GM12878 (cell line): ENCODE measurements at places on chromosomes 7 and 10.
A peak's percentile ranks its signal among the peaks of the same experiment; 100 is the strongest.

- peaks cover 13% of the 10 kb centered on the region for H3K27me3 ChIP-seq
- no peak overlapping the region for H3K27ac ChIP-seq
- DNase-seq, result no peak
- H3K4me1 ChIP-seq, result no peaks in the 10 kb centered on the region
- H3K36me3 ChIP-seq, result no peaks in the 10 kb centered on the region
Measured at GRCh38 chr10:71220689-71221540, 8.5 kb downstream of the UNC5B start.

- H3K4me1 ChIP-seq, result no peaks in the 10 kb centered on the region
- no peak overlapping the region for H3K4me3 ChIP-seq
- DNase-seq, result no peak
- H3K36me3 ChIP-seq, result no peaks in the 10 kb centered on the region
- no peaks in the 10 kb centered on the region for H3K27me3 ChIP-seq
- no peak overlapping the region for H3K27ac ChIP-seq
Measured at GRCh38 chr10:113359655-113360054, 193.2 kb upstream of the HABP2 start.

- H3K27me3 ChIP-seq, result no peaks in the 10 kb centered on the region
- no peak for DNase-seq
- no peaks in the 10 kb centered on the region for H3K4me1 ChIP-seq
- no peak overlapping the region for H3K4me3 ChIP-seq
Measured at GRCh38 chr7:11458736-11459483, 373.1 kb downstream of the THSD7A start.

DNA sequence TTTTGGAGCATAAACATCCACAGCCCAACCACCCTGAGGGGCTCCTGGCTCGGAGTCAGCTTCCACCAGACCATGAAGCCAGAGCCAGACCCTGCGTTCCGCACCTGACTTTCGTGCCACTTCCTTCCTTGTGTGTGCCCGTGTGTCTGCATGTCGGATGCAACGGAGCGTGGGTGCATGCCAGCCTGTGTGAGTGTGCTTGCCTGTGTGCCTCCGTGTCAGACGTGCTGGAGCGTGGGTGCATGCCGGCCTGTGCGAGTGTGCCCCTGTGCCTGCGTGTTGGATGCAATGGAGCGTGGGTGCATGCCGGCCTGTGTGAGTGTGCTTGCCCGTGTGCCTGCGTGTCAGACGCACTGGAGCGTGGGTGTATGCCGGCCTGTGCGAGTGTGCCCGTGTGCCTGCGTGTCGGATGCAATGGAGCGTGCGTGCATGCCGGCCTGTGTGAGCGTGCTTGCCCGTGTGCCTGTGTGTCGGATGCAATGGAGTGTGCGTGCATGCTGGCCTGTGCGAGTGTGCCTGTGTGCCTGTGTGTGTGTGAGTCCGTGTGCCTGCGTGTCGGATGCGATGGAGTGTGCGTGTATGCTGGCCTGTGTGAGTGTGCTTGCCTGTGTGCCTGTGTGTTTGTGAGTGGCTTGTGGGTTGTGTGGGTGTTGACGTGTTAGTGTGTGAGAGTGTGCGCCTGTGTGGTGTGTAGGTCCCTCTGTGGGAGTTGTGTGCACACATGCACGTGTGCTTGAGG is 28.1 kb upstream of the KNDC1 start:
- no peak for DNase-seq
- no peaks in the 10 kb centered on the region for H3K4me1 ChIP-seq
- H3K27ac ChIP-seq, result no peak overlapping the region
- no peaks in the 10 kb centered on the region for H3K27me3 ChIP-seq
- no peak overlapping the region for H3K4me3 ChIP-seq

DNA sequence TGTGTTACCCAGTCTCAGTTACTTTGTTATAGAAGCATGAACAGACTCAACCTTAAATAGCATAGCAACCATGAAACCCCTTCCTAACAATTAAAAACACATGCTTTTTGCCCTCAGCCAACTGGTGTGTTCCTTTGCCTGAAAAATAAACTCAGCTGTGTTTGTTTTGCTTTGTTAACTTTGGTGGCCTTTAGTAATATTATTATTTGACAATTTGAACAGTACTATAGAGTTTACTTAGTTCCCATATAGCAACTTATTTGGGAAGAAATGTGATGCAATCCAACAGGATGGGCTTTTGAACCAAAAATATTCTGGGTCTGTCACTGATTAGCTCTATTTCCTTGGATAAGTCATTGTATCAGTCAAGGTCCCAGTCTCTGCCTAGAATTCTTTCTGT is 22.5 kb upstream of the MKLN1 start:
- no peaks in the 10 kb centered on the region for H3K4me1 ChIP-seq
- no peak overlapping the region for H3K27ac ChIP-seq
- no peaks in the 10 kb centered on the region for H3K36me3 ChIP-seq

- H3K4me1 ChIP-seq, result no peaks in the 10 kb centered on the region; the same call in 1 of the 2 replicates
- no peak overlapping the region for H3K27ac ChIP-seq
- H3K36me3 ChIP-seq, result no peaks in the 10 kb centered on the region
- no peaks in the 10 kb centered on the region for H3K27me3 ChIP-seq
Measured at GRCh38 chr10:125003146-125003900, 61.4 kb downstream of the ZRANB1 start.

DNA sequence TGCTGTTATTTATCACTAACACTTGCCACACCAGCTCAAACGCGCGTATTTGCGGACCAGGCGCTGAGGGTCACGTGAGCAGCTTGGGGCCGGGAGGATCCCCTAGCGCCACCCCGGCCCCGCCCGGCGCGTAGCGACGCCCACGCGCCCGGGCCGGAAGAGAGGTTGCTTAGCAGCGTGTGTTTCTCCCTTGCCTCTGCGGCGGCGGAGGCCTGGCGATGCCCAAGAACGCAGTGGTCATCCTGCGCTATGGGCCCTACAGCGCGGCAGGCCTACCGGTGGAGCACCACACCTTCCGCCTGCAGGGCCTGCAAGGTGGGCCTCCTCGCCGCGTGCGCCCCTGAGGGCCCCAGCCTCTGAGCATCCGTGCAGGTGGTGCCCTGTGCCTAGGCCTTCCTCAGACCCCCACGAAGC is at the start of gene C10orf53:
TSS of gene C10orf53 (plus strand) at position 172 of the 414 bp plus-strand sequence. CDS start at position 219, 47 bp downstream.
- H3K27me3 ChIP-seq, result no peaks in the 10 kb centered on the region; the same call in 1 of the 2 replicates
- no peaks in the 10 kb centered on the region for H3K4me1 ChIP-seq
- H3K36me3 ChIP-seq, result no peaks in the 10 kb centered on the region
- H3K4me3 ChIP-seq, result no peak within 1 kb of the TSS
- no peak for DNase-seq

DNA sequence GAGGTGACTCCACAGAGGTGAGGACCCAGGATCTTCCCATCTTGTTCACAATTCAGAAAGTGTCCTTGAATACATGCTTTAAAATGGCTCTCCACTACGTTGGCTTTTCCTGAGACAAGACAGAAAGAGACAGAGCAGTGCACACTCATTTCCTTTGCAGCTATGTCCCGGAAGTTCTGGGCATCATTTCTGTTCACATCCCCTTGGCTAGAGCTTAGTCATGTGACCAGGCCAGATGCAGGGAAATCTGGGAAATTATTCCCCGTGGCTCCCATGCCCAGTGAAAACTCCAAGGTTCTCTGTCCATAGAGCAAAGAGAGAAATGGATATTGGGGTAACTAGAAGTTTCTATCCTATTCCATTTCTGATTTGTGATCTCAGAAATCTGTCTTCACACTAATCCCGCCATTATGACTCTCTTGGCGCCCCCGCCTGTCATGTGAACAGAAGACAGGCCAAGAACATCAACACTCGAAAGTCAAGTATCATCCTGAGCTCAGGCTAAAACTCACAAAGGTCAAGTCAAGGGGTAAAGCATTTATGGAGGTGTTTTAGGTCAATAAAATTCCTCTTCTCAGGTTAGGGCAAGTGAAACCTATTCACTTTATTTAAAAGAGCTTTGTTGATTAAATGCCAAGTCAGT is 251.4 kb upstream of the HABP2 start:
- no peaks in the 10 kb centered on the region for H3K4me1 ChIP-seq
- no peak for DNase-seq
- H3K27me3 ChIP-seq, result no peaks in the 10 kb centered on the region
- H3K4me3 ChIP-seq, result no peak overlapping the region
- H3K27ac ChIP-seq, result no peak overlapping the region

DNA sequence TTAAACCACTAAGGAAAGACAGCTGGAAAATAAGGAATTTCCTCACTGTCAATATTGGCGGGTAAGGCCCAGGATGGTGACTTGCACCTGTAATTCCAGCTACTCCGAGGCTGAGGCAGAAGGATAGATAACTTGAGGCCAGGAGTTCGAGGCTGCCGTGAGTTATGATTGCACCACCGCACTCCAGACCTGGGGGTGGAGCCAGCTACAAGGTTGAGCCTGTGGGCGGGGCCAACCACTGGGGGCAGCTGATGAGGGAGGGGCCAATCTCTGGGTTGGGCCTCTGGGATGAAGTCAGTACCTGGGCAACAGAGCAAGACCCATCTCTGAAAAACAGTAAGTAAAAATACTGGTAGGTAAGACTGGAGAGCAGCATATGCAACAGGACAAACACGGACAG is 80.1 kb upstream of the ADO start:
- no peaks in the 10 kb centered on the region for H3K4me1 ChIP-seq
- DNase-seq, result no peak
- H3K27ac ChIP-seq, result no peak overlapping the region
- no peaks in the 10 kb centered on the region for H3K36me3 ChIP-seq
- H3K4me3 ChIP-seq, result no peak overlapping the region

DNA sequence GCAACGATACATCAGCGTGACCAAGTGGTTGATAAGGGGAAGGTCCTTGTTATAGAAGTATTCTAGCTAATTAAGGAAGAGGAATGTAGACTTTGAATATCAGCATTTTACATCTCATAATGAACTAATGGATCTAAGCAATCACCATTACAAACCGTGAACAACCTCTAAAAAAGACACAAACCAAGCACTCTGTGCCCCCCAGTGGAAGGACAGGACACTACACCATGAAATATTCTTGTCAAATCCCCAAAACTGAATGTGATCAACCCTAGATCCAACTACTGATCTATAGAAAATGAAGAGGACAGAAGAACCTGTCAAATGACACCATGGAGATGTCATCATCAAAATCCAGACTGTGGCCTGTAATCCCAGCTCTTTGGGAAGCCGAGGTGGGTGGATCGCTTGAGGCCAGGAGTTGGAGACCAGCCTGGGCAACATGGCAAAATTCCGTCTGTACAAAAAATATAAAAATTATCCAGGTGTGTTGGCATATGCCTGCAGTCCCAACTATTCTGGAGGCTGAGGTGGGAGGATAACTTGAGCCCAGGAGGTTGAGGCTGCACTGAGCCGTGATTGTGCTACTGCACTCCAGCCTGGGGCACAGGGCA is 111.3 kb upstream of the CARD11 start:
- no peaks in the 10 kb centered on the region for H3K4me1 ChIP-seq
- H3K27me3 ChIP-seq, result no peaks in the 10 kb centered on the region
- H3K36me3 ChIP-seq, result no peaks in the 10 kb centered on the region

DNA sequence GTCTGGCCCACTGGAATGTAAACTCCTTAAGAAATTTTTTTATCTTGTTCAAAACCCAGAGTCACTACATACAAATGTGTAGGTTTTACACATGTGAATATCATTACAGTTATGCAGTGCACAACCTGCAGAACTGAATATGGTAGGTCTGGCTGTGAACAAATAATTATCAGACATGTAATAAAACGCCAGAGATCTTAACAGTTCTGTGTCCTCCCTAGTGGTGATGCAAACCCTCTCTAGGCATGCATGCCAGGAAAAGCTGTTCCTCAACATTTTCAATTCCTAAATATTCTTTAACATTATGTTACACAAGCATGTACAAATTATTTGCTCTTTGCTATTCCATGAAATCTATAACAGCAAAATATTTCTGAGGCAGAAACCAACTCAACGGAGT is 124.6 kb downstream of the IMMP2L start:
- H3K36me3 ChIP-seq, result no peaks in the 10 kb centered on the region
- no peak overlapping the region for H3K4me3 ChIP-seq
- DNase-seq, result no peak

DNA sequence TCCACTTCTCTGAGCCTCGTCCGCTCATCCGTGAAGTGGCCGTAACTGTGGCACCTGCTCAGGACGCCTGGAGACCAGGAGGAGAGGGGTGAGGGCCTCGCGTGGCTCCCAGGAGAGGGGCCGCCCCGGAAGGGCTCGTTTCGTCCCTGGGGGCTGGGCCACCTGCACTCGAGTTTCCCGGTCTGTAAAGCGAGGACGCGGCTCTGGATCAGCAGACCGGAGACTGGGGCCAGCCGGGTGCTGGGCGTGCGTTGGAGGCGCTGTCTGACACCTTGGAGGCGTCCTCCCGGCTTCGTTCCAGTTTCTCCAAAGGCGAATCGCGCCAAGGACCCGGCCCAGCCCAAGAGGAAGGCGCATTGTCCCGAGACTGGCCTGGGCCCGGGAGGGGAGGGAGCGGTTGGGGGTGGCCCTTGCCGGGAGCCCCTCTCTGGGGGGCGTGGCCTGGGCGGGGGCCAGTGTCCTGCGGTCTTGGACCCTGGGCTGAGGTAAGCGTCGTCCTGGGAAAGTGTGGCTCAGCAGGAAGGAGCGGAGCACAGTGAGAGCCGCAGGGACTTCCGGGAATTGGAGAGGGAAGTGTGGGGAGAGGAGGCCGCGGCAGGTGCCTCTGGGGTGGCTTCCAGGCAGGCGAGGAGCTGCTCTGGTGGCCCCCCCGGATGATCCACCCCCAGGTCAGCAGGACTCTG is 89.6 kb downstream of the FOXL3 start:
- H3K27ac ChIP-seq, result no peak overlapping the region
- H3K36me3 ChIP-seq, result no peaks in the 10 kb centered on the region
- no peaks in the 10 kb centered on the region for H3K27me3 ChIP-seq
- no peak overlapping the region for H3K4me3 ChIP-seq
- no peaks in the 10 kb centered on the region for H3K4me1 ChIP-seq
- DNase-seq, result no peak

GRCh38 chr10:129366450-129366849 is 100.6 kb upstream of the MGMT start:
- H3K36me3 ChIP-seq, result no peaks in the 10 kb centered on the region
- no peak overlapping the region for H3K4me3 ChIP-seq
- H3K4me1 ChIP-seq, result no peaks in the 10 kb centered on the region
- DNase-seq, result no peak
- H3K27me3 ChIP-seq, result no peaks in the 10 kb centered on the region
- H3K27ac ChIP-seq, result no peak overlapping the region

- no peak for DNase-seq
- no peaks in the 10 kb centered on the region for H3K27me3 ChIP-seq
Measured at GRCh38 chr10:11261687-11262493, 244.2 kb downstream of the CELF2 start.

GRCh38 chr7:97078023-97078969 is 39.2 kb upstream of the SDHAF3 start:
- H3K4me3 ChIP-seq, result no peak overlapping the region
- no peak overlapping the region for H3K27ac ChIP-seq
- no peaks in the 10 kb centered on the region for H3K36me3 ChIP-seq
- H3K4me1 ChIP-seq, result no peaks in the 10 kb centered on the region
- peak; percentile 44 for DNase-seq

- H3K4me1 ChIP-seq, result no peaks in the 10 kb centered on the region
- no peaks in the 10 kb centered on the region for H3K36me3 ChIP-seq
- no peak overlapping the region for H3K27ac ChIP-seq
- DNase-seq, result no peak
- no peaks in the 10 kb centered on the region for H3K27me3 ChIP-seq
Measured at GRCh38 chr10:87827681-87828080, 9.7 kb upstream of the ATAD1 start.
